Occipital lobe (tissue), 3 donors: ENCODE measurements at places on chromosomes 6 and 20. TPM values are rescaled to one million over a fixed set of nuclear protein-coding genes. Genes with fewer than 3 reads are reported as not detected.

Gene BPIFA1
- not detected for total RNA-seq

Gene WFDC5
- total RNA-seq: not detected

Gene CRYBG1
- total RNA-seq: 0.31 TPM

Gene ERVFRD-1
- total RNA-seq: not detected

Gene OR2J3
- not detected for total RNA-seq

Gene RALGAPB
- 48.4 TPM for total RNA-seq

Gene TP53TG5
- not detected for total RNA-seq

Gene TCF21
- not detected for total RNA-seq

Gene TEAD3
- 0.16 TPM for total RNA-seq

Gene MGME1
- 8.4 TPM for total RNA-seq

Gene OXT
- total RNA-seq: not detected

Gene RIMS4
- 77.5 TPM for total RNA-seq

Gene SLC22A3
- total RNA-seq: 3.7 TPM

Gene MAFB
- 11.1 TPM for total RNA-seq

Gene RPS21
- total RNA-seq: 715 TPM

Gene GJA10
- not detected for total RNA-seq

Gene MYBL2
- total RNA-seq: 0.47 TPM

Gene MUC22
- not detected for total RNA-seq

Gene NFKBIL1
- 21.7 TPM for total RNA-seq

Gene C20orf96
- 3.3 TPM for total RNA-seq

Gene TBX18
- 7.8 TPM for total RNA-seq

Gene TSBP1
- not detected for total RNA-seq

Gene ZSWIM1
- 5.5 TPM for total RNA-seq

Gene CDSN
- total RNA-seq: not detected

Gene F13A1
- total RNA-seq: 8.4 TPM

Gene RNF182
- total RNA-seq: 73.6 TPM

Gene OOEP
- not detected for total RNA-seq

Gene ZC2HC1B
- total RNA-seq: 0.31 TPM

Gene PNPLA1
- not detected for total RNA-seq

Gene TBXT
- not detected for total RNA-seq

Gene OR5V1
- total RNA-seq: not detected

Gene HLA-DOB
- total RNA-seq: not detected

Gene MCUR1
- 34.6 TPM for total RNA-seq

Gene LAMA2
- total RNA-seq: 16.8 TPM

Gene OVOL2
- total RNA-seq: 0.62 TPM

Gene CENPB
- 55.4 TPM for total RNA-seq

Gene PRICKLE4
- total RNA-seq: 0.62 TPM

Gene LHFPL5
- 1.1 TPM for total RNA-seq

Gene THBD
- total RNA-seq: 0.94 TPM
